ENCODE measurements at places on chromosomes 11 and 22. TPM values are rescaled to one million over a fixed set of nuclear protein-coding genes. Genes with fewer than 3 reads are reported as not detected.

The OR52I1 gene
- not detected for polyA plus RNA-seq

The KIRREL3 gene
- 0.80 TPM for polyA plus RNA-seq

The C22orf42 gene
- polyA plus RNA-seq = not detected

The MS4A15 gene
- not detected for polyA plus RNA-seq

The CARD18 gene
- polyA plus RNA-seq = not detected

Measured in forelimb muscle (tissue), 1 donor.